ENCODE measurements at places on chromosomes 7 and 10.

- DNase-seq: no peak
Measured at GRCh38 chr10:118584181-118584954, 11.1 kb downstream of the PRLHR start.

DNA sequence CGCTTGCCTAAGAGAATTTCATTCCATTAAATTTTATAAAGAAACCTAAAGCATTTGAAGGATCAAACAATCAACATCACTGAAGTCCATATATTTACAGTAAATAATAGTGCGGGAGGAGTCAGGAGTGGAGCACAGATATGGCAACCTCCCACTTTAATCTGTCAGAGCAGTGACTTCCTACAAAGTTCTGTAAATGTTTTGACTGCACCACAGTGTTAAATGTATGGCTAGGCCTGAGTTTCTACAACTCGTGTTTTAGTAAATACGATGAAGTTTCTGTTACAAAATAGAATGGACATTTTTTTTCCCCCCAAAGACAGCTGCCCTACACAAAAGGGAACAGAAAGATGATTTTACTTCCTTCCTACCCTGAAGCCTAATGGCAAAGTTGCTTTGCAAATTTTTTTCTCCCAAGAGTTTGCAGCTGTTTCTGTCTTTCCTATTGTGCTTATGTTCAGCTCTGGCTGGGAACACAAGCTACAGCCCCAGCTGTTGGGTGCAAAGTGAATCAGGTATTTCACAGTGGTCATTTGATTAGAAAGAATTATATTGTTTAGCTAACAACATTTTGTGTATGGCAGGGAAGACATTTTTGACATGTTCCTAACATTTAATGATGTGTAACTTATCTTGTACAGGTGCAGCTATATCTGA lies 62.1 kb downstream of the MET start:
- no peak for DNase-seq

- no peak for DNase-seq
Measured at GRCh38 chr10:105797234-105797890, 1156.3 kb downstream of the SORCS3 start.

DNA sequence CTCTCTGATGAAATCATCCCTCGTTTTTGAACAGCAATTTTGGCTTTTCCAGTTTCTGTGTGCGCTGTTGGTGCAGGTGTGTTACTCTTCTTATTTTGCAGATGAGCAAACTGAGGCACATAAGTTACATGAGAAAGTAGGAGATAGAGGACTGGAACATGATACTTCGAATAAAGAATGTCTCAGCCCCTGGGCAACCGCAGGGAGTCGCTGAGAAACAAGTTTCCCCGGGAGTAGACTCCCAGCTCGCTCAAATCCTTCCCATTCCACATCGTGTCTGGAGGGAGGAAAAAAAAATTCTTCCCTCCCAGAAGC lies 18.0 kb downstream of the MXI1 start:
- no peak for DNase-seq

GRCh38 chr10:88491314-88491713 lies 91.8 kb downstream of the RNLS start:
- no peak for DNase-seq

DNA sequence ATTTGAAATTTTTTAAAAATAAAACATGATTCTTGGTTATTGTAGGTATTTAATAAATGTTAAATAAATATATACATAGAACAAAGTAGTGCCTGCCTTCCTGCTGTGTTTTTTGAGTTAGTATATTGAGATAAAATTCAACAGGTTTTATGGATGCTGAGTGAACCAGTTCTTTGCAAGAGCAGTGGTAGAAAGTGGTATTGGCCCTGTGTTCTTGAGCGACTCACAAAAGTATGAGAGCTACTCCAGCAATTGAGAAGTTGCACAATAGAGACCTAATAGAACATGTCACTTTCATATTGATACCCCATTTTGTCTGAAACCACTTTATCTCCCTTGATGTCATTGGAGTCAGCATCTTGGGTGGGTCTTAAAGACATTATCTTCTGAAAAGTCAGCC lies 32.6 kb upstream of the GJD4 start:
- DNase-seq: no peak

DNA sequence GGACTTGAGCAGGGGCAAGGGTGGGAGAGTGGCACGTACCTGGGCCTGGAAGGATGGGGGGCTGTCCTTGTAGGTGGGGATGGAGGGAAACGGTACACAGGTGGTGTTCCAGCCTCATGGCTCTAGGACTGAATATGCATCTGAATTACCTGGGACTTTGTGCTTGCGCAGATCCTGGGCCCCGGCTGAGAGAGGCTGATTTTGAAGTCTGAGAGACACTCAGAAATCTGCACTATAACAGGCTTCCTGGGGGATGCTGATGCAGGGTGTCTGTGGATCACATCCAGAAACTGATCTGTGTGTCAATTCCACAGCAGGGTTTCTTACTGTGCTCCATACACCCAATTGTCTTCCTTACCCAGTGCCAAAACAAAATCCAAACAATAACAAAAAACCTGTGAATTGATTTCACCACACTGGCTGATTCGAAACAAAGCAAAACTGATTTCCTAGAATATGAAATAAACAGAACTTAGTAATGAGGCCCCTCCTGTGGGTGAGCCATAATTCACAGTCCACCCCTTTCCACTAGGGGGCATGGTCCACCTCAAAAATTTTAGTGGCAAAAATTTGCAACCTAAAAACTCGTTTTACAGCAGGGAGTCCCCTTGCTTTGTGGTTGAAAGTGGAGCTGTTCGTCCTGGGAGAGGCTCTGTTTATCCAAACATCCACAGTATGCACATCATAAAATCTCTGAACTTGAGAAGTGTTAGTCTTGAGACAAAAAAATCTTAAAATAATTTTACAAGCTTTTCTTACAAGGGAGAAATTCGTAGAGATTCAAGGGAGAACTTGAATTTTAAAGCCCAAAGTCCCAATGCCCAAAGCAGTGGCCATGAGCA lies 32.0 kb upstream of the PLEKHA1 start:
- DNase-seq: peak; percentile 80

- no peak for DNase-seq
Measured at GRCh38 chr7:110940756-110941155, 150.2 kb upstream of the LRRN3 start.

GRCh38 chr10:67046507-67046906 lies 120.7 kb downstream of the LRRTM3 start:
- DNase-seq: no peak

DNA sequence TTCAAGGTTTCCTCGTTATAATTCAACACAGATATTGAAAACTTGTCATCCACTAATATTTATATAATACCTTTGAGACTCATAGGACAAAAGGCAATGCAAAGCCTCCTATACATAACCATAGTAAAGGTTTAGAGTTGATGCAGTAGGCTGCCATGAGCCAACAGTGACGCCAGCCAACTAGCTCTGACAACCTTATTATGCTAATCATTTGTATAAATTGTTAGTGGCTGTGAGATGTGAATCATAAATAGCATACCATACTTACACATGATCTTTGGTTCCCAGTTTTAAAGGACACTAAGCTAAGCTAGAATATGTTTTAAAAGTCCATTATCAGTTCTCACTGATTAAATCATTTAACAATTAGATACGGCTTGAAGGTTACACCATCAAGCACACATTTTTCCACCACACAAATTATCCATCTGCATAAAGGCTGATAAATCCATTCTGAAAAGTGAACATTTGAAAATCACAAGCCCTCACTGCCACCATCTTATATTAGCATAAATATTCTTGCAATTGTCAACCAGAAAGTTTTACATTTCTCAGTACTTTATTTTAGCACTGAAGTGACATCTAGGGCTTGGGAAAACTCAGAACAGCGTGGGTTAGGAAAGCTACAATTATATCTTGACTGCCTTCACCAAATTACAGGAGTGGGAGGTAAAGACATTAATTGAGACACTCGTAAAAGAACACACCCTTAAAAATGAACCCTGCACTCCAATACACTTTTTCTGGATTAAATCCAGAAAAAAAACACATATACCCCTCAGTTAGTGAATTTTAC lies 30.7 kb downstream of the COA1 start:
- peak; percentile 35 for DNase-seq

DNA sequence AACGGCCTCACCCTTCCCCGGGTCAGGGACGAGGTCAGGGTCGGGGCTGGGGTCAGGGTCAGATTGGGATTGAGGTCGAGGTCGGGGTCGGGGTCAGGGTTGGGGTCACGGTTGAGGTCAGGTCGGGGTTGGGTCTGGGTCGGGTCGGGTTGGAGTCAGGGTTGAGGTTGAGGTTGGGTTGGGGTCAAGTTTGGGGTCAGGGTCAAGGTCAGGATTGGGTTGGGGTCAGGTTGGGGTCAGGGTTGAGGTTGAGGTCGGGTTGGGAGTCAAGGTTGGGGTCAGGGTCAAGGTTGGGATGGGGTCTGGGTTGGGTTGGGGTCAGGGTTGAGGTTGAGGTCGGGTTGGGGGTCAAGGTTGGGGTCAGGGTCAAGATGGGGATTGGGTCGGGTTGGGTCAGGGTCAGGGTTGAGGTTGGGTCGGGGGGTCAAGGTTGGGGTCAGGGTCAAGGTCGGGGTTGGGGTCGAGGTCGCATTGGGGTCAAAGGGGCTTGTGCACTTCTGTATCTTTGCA lies 131.4 kb downstream of the VIPR2 start:
- no peak for DNase-seq

GRCh38 chr7:105611856-105612775 lies 30.8 kb upstream of the EFCAB10 start:
- no peak for DNase-seq

DNA sequence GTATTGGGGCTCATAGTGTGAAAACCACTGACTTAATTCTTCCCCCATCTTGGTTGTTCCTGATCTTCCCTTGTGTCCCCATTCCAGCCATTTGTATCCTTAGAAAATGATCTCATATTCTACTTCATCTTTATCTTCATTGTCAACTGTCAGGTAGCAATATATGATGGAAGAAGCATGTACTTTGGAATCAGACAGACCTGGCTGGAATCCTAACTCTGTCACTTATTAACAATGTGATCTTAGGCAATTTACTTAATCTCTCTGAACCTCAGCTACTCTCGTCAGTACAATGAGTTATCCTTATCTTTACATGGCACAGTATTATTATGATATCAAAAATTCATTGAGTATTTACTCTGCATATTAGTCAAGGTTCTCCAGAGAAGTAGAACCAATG lies 10.1 kb downstream of the CFTR start:
- DNase-seq: no peak

Data from activated naive CD4-positive, alpha-beta T cell treated with anti-CD3 and anti-CD28 coated beads for 36 hours (primary cell).